Camera-type eye (tissue), 1 donor: ENCODE measurements at places on chromosomes 3 and 15. TPM values are rescaled to one million over a fixed set of nuclear protein-coding genes. Genes with fewer than 3 reads are reported as not detected.

The ZNF660 gene
- 21.2 TPM for total RNA-seq

The XYLB gene
- total RNA-seq: 9.3 TPM

The CERS3 gene
- total RNA-seq: 0.71 TPM

The LYZL4 gene
- total RNA-seq: not detected

The INSYN1 gene
- 19.9 TPM for total RNA-seq

The C3orf52 gene
- total RNA-seq: 2.1 TPM

The HYKK gene
- total RNA-seq: 11.1 TPM

The CATSPER2 gene
- total RNA-seq: 5.7 TPM

The UROC1 gene
- 0.11 TPM for total RNA-seq

The ARL8B gene
- 67.8 TPM for total RNA-seq

The SI gene
- not detected for total RNA-seq

The PSTPIP1 gene
- total RNA-seq: 3.4 TPM
